ENCODE measurements at places on chromosomes 1 and 21.

GRCh38 chr21:34166468-34166867, 93.1 kb downstream of the MRPS6 start:
- DNase-seq = no peak

DNA sequence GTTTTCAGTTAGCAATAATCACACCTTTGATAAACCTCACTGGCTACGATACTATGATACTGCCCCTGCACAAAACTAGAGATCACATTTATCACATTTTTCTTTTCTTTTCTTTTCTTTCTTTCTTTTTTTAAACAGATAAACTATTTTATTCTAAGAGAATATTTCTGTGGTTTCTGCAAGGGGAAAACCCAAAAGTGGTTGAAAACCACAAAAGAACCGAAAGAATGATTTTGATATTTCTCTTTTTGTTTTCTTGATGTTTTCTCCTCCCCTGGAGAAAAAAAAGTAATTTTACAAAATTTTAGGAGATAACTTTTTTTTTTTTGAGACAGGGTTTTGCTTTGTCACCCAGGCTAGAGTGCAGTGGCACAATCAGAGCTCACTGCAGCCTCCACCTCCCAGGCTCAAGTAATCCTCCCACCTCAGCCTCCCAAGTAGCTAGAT, 18.4 kb upstream of the FRRS1 start:
- no peak for DNase-seq

DNA sequence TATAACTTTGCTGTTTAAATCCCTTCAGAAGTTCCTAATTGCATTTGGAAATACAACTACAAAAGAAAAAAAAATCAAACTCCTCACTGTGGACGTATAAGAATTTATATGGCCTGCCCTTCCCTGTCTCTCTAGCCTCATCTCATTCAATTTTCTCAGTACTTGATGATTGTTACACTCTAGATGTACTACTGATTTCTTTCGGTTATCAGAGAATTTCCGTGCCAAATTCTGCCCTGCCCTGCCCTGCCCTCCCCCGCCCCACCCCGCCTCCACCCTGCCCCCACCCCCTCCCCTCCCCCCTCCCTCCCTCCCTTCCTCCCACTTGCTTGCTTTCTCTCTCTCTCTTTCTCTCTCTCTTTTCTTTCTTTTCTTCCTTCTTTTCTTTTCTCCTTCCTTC, 71.7 kb upstream of the MPC2 start:
- DNase-seq = no peak

DNA sequence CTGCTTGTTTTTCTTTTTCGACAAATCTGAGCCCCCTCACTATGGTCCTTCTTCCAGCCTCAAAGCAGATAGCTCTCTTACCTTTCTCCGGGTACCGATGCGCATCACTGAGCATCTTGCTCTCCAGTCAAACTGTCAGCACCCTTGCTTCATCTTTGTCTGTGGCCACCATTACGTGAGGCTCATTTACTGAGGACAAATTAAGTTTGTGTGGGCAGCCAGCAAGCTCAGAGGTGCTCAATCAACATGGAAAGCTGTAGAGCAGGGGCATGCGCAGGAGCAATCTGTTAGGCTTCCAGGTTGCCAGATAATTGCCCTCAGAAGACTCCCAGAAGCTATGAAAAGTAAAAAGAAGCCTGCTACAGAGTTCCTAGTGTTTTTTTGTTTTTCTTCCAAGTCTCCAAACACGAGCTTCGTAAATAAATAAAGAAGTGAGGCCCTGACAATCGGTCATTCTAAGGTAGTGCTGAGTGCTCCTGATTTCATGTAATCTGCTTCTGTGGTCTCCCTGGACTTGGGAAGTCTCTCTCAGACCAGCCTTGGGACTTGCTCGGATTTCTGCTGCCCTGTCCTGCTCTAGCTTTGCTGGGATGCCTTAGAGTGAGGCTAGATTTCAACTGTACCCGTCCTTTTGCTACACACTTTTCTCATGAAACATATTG, 1.8 kb downstream of the C1orf53 start:
- no peak for DNase-seq

- no peak for DNase-seq
These were observed 21.1 kb downstream of the ROR1 start for GRCh38 chr1:63794939-63795378.

DNA sequence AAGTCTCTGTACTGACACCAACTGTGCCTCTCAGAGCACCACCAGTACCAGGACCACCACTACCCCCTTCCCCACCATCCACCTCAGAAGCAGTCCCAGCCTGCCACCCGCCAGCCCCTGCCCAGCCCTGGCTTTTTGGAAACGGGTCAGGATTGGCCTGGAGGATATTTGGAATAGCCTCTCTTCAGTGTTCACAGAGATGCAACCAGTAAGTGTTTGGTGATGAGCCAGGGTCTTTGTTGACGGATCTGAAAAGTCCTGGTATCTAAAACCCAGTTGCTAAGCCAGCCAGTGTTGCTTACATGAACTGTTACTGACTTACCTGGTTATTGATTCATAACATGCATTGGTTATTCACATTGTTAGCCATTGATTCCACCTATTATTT, 1.1 kb downstream of the C1orf56 start:
- no peak for DNase-seq

GRCh38 chr1:91864017-91864700, 21.8 kb downstream of the TGFBR3 start:
- no peak for DNase-seq

DNA sequence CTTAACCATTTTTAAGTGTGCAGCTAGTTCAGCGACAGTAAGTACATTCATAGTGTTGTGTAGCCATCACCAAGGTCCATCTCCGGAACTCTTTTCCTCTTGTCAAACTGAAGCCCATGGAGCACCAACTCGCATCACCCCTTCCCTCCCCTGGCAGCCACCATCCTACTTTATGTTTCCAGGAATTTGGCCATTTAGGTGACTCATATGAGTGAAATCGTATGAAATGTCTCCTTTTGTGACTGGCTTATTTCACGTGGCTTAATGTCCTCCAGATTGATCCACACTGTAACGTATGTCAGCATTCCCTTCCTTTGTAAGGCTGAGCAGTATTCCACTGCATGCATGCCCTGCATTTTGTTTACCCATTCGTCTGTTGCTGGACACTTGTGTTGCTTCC, 2.5 kb downstream of the COL6A2 start:
- DNase-seq = no peak

DNA sequence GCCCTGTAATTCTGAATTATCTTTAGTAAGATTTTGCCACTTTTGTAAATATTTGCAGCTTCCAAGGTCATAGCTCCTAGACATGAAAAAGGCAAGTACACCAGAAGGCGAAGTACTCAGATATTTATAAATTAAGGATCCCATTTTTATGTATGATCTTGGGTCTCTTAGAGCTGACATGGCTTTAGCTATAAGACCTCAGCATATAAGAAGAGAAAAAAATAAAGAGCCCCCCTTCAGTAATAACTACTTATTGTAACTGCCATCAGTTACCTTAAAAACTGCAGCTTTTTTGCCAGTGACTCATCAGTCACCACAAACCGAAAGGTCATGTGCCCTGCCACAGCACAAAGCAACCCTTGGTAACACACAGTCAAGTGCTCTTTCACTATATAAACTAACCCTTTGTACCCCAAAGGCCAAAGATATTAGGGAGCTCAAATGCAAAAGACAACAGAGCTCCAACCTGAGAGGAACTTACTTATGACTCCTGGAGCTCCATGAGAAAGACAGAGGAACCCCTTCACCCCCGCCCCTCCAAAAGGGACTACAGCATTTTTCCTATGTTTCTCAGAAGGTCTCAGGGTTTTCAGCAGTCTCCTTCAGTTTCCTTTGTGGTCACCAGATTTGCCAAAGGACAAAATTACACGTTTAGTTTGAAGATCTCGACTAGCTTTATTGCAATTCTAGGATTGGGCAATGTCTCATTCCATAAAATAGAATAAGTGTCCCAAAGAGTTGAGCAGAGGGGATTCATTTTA, 219.8 kb upstream of the DUSP10 start:
- DNase-seq = no peak

DNA sequence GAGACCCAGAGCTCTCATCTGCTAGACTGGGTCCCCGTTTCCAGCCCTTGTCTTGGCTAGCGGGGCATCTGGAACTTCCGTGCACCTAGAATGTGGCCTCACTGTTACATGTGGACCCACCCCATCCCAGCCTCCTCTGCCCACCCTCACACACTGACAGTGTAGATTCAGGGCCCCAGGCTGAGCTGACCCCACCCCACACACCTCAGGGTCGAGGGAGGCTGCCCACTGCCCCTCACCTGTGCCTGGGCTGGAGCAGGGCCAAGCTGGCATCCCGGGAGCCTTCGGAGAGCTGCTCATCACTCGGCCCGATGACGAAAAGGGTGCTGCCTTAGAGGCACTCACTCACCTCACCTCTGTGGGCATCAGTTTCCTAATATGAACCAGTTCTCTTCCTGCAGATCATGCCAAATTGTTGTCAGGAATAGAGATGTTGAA, 11.1 kb downstream of the ACOT11 start:
- no peak for DNase-seq

- DNase-seq = no peak
These were observed 2.2 kb downstream of the IL10RB start for GRCh38 chr21:33268393-33268736.

- no peak for DNase-seq
These were observed 16.4 kb downstream of the CAPZA1 start for GRCh38 chr1:112636056-112636455.

GRCh38 chr1:14421977-14422609, 176.4 kb upstream of the KAZN start:
- DNase-seq = no peak

GRCh38 chr1:165117482-165117881, 239.0 kb downstream of the LMX1A start:
- no peak for DNase-seq

- DNase-seq = no peak
These were observed 9.2 kb upstream of the OSBPL9 start for GRCh38 chr1:51607681-51608095.

GRCh38 chr1:158212320-158212719, 31.6 kb downstream of the CD1D start:
- DNase-seq = no peak

GRCh38 chr1:163071405-163072255, 2.5 kb downstream of the RGS4 start:
- peak; percentile 63 for DNase-seq

DNA sequence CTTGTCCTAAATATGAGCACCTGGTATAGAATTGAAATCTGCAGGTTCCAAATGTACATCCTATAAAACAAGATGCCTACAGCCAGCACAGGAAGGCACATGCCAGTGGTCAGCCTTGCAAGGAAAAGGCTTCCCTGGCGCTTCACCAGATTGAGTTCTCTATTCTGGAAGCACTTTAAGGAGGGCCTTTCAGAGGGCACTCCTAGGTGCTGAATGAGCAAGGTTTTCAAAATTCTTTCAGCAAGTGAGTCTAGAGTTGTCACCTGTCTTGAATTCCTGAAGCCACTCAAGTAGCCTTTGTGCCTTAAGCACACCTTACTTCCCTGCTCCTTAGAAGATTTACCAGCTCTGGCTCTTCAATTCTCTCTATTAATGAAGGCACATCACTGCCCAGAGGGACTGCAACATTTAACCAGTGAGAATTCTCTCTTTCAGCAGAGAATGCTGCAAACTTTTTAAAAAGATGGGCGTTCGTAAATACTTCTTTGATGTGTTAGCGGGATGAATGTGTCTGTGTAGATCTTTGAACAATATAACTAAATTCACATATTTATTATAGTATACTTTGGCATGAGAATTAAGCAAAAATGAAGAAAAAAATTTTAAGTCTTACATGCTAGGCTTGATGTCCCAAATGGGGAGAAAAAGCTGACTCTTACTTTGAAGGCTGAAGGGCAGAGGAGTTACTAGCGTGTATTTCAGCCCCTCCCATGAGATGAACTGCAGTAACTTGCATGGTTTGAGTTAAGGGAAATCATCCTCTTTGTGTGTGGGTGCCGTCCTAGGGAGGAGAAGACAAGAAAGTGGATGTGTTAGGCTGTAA, 162.0 kb downstream of the NTPCR start:
- DNase-seq = no peak

GRCh38 chr1:206002871-206003801, at the start of gene RAB7B:
RAB7B (minus strand) TSS chr1:206003395; CDS start chr1:205994135, 9,260 bp downstream.
- no peak for DNase-seq

GRCh38 chr1:147581459-147581858, 40.2 kb downstream of the BCL9 start:
- DNase-seq = no peak

- no peak for DNase-seq
These were observed 48.8 kb downstream of the PIK3CD start for GRCh38 chr1:9700340-9700739.

GRCh38 chr1:153832293-153832692, 57.1 kb downstream of the SLC27A3 start:
- no peak for DNase-seq

Measured in putamen (tissue), 1 donor.